ENCODE measurements at places on chromosomes 4 and X. TPM values are rescaled to one million over a fixed set of nuclear protein-coding genes. Genes with fewer than 3 reads are reported as not detected.

The TEX11 gene
- 0.14 TPM for total RNA-seq

The NEUROG2 gene
- total RNA-seq, result not detected

- H3K4me3 ChIP-seq, result no peak overlapping the region
- no peak for DNase-seq
- H3K36me3 ChIP-seq, result no peaks in the 10 kb centered on the region
- H3K4me1 ChIP-seq, result no peaks in the 10 kb centered on the region
- H3K27ac ChIP-seq, result no peak overlapping the region
These were observed 238.9 kb downstream of the PALLD start for GRCh38 chr4:168735735-168736134.

GRCh38 chr4:188021548-188022249 is 26.1 kb downstream of the ZFP42 start:
- no peak overlapping the region for H3K4me3 ChIP-seq
- H3K36me3 ChIP-seq, result no peaks in the 10 kb centered on the region
- no peak for DNase-seq
- H3K27ac ChIP-seq, result no peak overlapping the region
- no peaks in the 10 kb centered on the region for H3K4me1 ChIP-seq
- H3K27me3 ChIP-seq, result no peaks in the 10 kb centered on the region

DNA sequence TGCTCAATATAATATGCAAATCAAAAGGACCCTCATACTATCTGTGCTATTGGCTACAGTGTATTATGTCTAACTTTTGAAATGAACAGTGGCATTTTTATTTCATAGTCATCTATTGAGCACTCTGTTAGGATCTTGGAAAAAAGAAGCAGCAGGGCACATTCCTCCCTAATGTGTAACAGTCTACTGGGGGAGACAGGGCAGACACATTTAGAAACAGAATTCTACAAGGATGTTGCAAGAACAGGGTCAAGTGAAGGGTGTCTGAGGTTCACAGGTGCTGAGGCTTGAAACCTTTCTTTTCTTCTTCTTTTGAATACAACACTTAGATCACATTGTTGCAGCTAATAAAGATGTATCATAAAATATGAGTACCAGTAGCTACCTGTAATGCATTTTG is 129.7 kb upstream of the SLC4A4 start:
- H3K4me3 ChIP-seq, result no peak overlapping the region
- H3K36me3 ChIP-seq, result no peaks in the 10 kb centered on the region
- no peak overlapping the region for H3K27ac ChIP-seq
- H3K27me3 ChIP-seq, result no peaks in the 10 kb centered on the region
- no peaks in the 10 kb centered on the region for H3K4me1 ChIP-seq

The SPANXA1 gene
- total RNA-seq, result 0.09 TPM

DNA sequence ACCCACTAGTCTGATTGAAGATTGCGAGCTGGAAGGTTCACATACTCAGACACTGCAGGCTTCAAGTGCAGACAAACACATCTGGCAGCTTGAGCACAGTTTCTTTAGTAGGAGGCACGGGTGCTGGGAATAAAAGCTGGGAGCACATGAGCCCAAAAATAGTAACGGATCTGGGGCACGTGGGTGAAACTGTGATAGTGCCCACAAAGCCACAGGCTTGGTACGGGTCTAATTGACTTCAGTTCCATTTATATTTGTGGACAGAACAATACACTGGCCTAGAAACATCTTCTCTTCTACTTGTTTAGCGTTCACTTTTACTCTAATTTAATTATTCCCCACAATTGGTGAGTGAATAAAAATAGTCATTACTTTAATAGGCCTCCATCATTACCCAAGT is 2370.7 kb downstream of the PCDH7 start:
- H3K27ac ChIP-seq, result no peak overlapping the region
- no peaks in the 10 kb centered on the region for H3K27me3 ChIP-seq
- no peak for DNase-seq
- H3K4me1 ChIP-seq, result no peaks in the 10 kb centered on the region
- no peak overlapping the region for H3K4me3 ChIP-seq
- H3K36me3 ChIP-seq, result no peaks in the 10 kb centered on the region

- H3K36me3 ChIP-seq, result no peaks in the 10 kb centered on the region
- no peak overlapping the region for H3K27ac ChIP-seq
- no peaks in the 10 kb centered on the region for H3K27me3 ChIP-seq
- no peak for DNase-seq
- H3K4me1 ChIP-seq, result no peaks in the 10 kb centered on the region
- H3K4me3 ChIP-seq, result no peak overlapping the region
These were observed 105.8 kb upstream of the KLHL13 start for GRCh38 chrX:118222421-118222820.

DNA sequence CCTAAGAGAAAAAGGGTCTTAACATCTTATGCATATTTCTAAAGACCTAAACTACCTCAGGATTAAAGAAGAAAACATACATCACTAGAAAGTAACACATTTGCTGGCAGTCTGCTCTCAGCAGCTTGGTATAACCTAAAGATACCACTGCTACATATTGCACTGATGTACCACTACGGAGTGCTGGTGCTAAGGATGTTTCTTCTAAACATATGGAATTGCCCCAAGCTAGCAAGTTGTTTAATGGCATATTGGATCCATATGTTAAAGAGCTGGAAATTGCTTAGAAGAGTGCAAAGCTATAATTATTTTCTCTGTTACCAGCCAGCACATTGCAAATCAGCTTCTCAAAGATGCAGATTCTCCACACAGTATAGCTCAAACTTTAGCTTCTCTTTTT is 436.5 kb upstream of the GALNTL6 start:
- DNase-seq, result no peak
- H3K27me3 ChIP-seq, result no peaks in the 10 kb centered on the region
- no peaks in the 10 kb centered on the region for H3K4me1 ChIP-seq
- H3K4me3 ChIP-seq, result no peak overlapping the region

The ANK2 gene
- total RNA-seq, result 14.7 TPM

- H3K27me3 ChIP-seq, result no peaks in the 10 kb centered on the region
- peaks cover 2% of the 10 kb centered on the region for H3K4me1 ChIP-seq
These were observed 552 bp upstream of the AFF1 start for GRCh38 chr4:86934147-86934770.

DNA sequence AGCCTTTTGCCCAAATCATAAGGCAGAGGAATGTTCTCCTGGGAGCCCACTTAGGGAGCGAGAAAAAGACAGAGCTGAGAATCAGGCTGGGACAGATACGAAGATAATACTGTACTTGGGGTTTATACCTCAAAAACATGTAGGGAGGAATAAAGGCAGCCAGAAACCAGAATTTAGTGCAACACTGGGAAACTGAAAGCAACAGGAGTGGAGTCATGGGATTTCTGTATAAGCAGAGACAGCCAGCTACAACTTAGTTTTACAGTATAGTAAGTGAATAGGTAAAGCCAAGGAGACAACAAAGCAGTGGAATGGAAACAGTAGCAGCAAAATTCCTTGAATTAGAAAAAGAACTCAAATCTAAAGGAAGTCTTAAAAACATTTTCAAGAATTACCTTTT is 413.2 kb downstream of the FAT4 start:
- H3K4me1 ChIP-seq, result no peaks in the 10 kb centered on the region
- H3K27ac ChIP-seq, result no peak overlapping the region
- no peaks in the 10 kb centered on the region for H3K36me3 ChIP-seq
- H3K4me3 ChIP-seq, result no peak overlapping the region

GRCh38 chr4:58688568-58688967 is 1578.4 kb upstream of the IGFBP7 start:
- H3K36me3 ChIP-seq, result no peaks in the 10 kb centered on the region
- no peak overlapping the region for H3K27ac ChIP-seq
- DNase-seq, result no peak
- H3K27me3 ChIP-seq, result no peaks in the 10 kb centered on the region
- no peaks in the 10 kb centered on the region for H3K4me1 ChIP-seq

The TRIM2 gene
- total RNA-seq, result 5.0 TPM

DNA sequence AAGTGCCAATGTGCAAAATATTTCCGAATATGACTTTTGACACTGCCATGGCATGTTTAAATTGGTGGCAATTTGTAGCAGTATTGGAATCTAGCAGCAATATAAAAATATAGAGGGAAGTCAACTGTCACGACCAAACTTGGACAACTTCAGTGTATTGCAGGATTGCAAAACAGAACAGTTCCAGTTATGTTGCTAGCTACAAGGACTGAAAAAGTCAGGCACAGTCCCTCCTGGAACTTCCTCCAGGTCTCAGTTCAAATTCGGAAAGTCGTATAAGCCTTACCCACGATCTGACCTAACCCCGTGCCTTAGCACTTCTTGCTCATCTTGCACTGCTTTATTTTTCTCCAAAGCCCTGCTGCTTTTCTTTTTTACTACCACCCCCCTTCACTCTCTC is 390.0 kb upstream of the GALNT7 start:
- H3K4me3 ChIP-seq, result no peak overlapping the region
- H3K4me1 ChIP-seq, result no peaks in the 10 kb centered on the region
- no peaks in the 10 kb centered on the region for H3K27me3 ChIP-seq

DNA sequence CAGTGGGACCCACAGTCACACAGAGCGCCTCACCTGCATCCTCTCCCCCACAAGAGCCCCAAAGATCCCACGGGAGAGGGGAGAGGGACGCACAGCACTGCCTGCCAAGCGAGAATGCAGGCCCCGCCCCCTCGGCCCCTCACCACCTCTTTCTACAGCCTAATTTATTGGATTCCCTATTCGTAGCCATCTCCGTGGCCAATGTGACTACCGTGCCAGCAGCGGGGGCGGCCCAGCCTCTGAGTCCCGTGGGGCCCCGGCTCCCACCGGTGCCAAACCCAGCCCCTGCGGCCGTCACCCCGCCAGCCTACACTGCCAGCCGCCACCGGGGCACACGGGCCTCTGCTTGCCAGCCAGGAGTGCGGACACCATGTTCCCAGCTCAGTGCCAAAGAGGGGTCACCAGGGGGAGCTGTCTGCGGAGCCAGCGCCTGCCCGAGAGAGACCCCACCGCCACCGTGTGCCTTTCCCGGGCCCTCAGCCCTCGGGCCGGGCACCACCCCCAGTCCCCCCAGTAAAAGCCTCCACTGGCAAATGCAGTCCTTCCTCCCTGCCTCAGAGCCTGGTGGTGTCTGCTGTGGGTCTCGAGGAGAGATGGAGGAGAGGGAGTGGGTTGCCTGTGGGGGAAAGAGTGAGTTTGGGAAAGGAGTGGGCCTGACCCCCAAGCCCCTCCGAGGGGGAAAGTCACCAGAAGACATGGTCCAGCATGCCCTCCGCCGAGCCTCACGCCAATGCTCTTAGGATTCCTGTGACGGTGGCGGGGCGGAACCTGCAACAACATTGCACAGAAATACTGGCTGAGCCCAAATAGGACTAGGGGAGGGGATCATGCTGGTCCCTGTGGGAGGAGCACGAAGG is 19.6 kb upstream of the PLXNB3 start:
- no peak for DNase-seq
- peaks cover 27% of the 10 kb centered on the region for H3K4me1 ChIP-seq
- H3K36me3 ChIP-seq, result no peaks in the 10 kb centered on the region
- H3K4me3 ChIP-seq, result no peak overlapping the region

GRCh38 chr4:184936071-184936470 is 82.2 kb upstream of the HELT start:
- no peaks in the 10 kb centered on the region for H3K36me3 ChIP-seq
- no peaks in the 10 kb centered on the region for H3K4me1 ChIP-seq
- no peak overlapping the region for H3K4me3 ChIP-seq
- H3K27me3 ChIP-seq, result no peaks in the 10 kb centered on the region

DNA sequence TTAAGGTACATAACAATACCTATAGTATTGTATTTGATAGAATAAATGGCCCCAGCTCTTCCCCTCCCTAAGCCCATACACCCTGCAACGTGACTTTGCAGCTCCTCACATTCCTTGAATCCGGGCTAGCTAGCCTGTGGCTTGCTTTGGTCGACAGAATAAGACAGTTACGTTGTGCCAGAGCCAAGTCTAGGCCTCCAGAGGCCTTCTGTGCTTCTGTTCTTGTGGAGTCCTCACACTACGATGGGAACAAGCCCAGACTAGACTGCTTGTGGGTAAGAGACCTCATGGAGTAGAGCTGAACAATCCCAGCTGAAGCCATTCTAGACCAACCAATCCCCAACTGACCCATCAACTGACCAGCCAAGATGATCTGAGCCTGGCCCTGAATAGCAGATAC is 102.4 kb upstream of the PLAC1 start:
- no peaks in the 10 kb centered on the region for H3K27me3 ChIP-seq
- DNase-seq, result no peak
- H3K36me3 ChIP-seq, result no peaks in the 10 kb centered on the region
- H3K27ac ChIP-seq, result no peak overlapping the region

The GNRHR gene
- total RNA-seq, result not detected

The TRIM75 gene
- not detected for total RNA-seq

DNA sequence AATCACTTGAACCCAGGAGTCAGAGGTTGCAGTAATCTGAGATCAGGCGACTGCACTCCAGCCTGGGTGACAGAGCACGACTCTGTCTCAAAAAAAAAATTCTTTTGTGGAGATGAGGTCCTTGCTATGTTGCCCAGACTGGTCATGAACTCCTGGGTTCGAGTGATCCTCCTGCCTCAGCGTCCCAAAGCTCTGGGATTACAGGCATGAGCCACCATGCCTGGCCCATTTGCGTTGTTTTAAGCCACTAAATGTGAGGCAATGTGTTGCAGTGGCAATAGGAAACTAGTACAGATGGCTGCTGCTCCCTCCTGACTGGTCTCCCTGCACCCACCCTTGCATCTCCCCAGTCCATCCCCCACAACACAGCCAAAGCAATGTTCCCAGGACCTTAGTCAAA is 40.0 kb upstream of the APLN start:
- no peaks in the 10 kb centered on the region for H3K36me3 ChIP-seq
- no peak overlapping the region for H3K27ac ChIP-seq
- no peaks in the 10 kb centered on the region for H3K27me3 ChIP-seq
- H3K4me3 ChIP-seq, result no peak overlapping the region

- H3K4me1 ChIP-seq, result no peaks in the 10 kb centered on the region
- H3K27ac ChIP-seq, result no peak overlapping the region
- no peaks in the 10 kb centered on the region for H3K36me3 ChIP-seq
- no peaks in the 10 kb centered on the region for H3K27me3 ChIP-seq
These were observed 3.5 kb downstream of the ZXDA start for GRCh38 chrX:57906790-57907189.

DNA sequence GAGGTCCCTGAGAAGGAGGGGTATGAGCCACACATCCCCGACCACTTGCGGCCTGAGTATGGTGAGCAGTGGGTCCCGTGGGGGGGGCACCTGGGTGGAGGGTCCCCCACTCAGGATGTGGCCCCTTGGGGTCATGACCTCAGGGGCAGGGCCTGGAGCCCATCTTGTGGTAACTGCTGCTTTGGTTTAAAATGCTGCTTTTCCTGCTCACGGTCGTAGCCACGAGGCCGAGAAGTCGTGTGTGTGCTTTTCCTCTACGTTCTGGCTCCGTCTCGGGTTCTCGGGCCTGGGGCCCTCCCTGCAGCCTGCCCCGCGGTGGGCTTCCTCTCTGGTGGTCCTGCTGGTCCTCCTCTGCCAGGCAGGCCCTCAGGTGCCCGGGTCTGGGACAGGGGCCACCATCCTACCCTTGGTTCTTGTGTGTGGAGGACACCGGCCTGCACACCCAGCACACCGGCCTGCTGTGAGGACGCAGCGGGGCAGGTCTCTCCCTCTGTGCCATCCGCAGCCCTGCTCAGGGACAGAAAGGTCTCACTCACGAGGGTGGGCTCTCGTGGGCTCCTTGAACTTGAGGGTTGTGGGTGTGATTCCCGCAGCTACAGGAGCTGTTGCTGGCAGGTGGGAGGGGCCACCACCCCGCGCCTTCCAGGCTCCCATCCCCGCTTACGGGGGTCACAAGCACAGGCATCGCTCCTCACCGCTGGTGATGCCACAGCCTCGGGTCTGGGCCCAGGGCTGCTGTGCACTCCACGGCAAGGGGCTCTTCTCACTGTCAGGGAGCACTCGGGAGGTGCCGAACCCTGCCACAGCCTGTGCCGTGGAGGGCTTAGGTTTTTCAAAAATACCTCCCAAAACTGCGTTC is 19.6 kb downstream of the UVSSA start:
- H3K27me3 ChIP-seq, result no peaks in the 10 kb centered on the region
- no peak overlapping the region for H3K4me3 ChIP-seq
- DNase-seq, result no peak
- no peak overlapping the region for H3K27ac ChIP-seq
- peaks cover 4% of the 10 kb centered on the region for H3K4me1 ChIP-seq

The L1CAM gene
- total RNA-seq, result 0.28 TPM

GRCh38 chr4:109973529-109973905 is 60.8 kb downstream of the EGF start:
- H3K27ac ChIP-seq, result no peak overlapping the region
- no peaks in the 10 kb centered on the region for H3K4me1 ChIP-seq
- H3K36me3 ChIP-seq, result no peaks in the 10 kb centered on the region

All from thymus (tissue), 14 donors.